ENCODE measurements at places on chromosomes 16 and 17.

DNA sequence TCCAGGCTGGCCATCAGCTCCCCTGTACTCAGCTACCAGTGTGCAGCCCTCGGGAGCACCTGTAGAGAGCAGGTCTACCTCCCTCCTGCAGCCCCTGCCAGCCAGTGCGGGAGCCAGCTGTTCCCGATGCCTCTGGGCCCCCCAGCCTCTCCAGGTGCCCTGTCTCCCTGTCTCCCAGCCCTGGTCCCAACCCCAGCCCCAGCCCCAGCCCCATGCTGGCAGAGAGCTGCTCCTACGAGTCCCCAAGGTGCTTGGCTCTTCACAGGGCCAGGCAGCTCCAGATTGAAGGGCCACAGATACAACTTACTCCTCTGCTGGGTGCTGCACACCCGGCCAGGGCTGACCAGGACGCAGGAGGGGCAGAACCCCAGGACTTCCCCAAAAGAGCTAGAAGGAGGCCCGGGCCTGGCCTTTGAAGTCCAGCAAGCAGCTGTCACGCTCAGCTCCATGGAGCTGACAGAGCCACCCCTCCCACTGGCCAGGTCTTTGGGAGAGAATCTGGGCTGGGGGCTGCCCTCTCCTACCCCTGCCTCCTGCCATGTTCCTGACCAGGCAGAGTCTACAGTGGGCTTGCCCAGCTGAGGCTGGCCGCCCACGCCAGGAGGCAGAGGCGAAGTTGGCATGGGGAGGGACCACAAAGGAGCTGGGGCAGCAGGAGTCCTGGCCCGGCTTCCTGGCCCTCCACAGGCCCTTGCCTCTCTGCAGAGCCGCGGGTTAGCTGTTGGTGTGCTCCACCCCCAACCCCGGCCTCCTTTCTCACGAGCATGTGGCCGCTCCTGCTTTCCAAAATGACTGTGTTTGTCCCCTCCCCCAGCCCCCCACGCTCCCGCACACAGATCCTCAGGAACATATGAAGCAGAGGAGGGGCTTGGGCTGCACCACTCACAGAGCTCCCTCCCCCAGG lies 9.5 kb upstream of the ADAM11 start:
- H3K36me3 ChIP-seq: no peaks in the 10 kb centered on the region
- H3K27me3 ChIP-seq: peaks cover 3% of the 10 kb centered on the region
- no peak overlapping the region for H3K27ac ChIP-seq
- no peak overlapping the region for H3K4me3 ChIP-seq

- H3K4me1 ChIP-seq: no peaks in the 10 kb centered on the region
- H3K4me3 ChIP-seq: no peak overlapping the region
- no peak for ATAC-seq
- H3K27me3 ChIP-seq: peaks cover 11% of the 10 kb centered on the region
- no peaks in the 10 kb centered on the region for H3K36me3 ChIP-seq
- H3K27ac ChIP-seq: no peak overlapping the region
These were observed 26.7 kb downstream of the FA2H start for GRCh38 chr16:74747716-74748615.

- no peaks in the 10 kb centered on the region for H3K27me3 ChIP-seq
- H3K4me3 ChIP-seq: no peak overlapping the region
- peaks cover 53% of the 10 kb centered on the region for H3K4me1 ChIP-seq
- no peak overlapping the region for H3K27ac ChIP-seq
- ATAC-seq: no peak
These were observed 22.5 kb downstream of the SLFN12L start for GRCh38 chr17:35515027-35515426.

- H3K4me3 ChIP-seq: peak within 1 kb of the TSS; percentile 94
- ATAC-seq: peak; percentile 88
- no peaks in the 10 kb centered on the region for H3K27me3 ChIP-seq
These were observed at the start of gene PIP4K2B for GRCh38 chr17:38799501-38800236. PIP4K2B (minus strand) TSS chr17:38799556; CDS start chr17:38799424, 132 bp downstream.

DNA sequence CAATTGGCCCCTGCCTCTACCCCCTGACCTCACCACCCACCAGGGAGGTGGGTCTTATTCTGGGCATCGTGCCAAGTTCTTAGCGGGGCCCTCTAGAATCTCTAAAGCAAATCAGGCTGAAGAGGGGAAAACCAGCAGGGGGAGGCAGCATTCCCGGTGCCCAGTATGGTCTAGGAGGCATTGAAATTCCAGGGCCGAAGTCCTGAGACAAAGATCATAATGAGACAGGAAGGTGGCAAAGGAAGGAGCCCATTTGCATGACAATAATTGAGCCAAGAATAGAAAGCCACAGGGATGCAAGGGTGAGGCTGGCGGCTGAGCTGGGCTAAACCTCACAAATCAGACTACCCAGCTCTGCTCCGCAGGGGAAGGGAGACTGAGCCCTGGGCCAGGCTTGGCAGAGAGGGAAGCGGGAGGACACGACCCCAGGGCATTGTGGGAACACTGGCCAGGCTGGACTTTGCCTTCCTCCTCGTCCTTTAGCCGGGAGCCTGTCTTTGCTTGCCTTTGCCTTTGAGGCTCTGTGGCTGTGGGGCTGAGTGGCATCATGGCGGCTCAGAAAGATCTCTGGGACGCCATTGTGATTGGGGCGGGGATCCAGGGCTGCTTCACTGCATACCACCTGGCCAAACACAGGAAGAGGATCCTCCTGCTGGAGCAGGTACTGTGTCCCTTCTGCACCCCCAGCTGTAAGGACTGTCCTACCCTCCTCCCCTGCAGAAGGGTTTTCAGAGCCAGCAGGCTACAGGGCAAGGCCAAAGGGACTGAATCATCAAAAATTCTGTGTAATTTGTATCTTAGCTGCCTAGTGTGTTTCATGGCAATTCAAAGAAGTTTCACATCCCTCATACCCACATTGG lies at the start of gene PIPOX:
PIPOX (plus strand) TSS at position 463 of the 860 bp plus-strand sequence; CDS start at position 548, 85 bp downstream.
- H3K27me3 ChIP-seq: peaks cover 9% of the 10 kb centered on the region
- ATAC-seq: no peak
- H3K4me3 ChIP-seq: no peak within 1 kb of the TSS
- no peaks in the 10 kb centered on the region for H3K4me1 ChIP-seq
- H3K36me3 ChIP-seq: no peaks in the 10 kb centered on the region

GRCh38 chr16:84093879-84094270 lies 22.9 kb downstream of the MBTPS1 start:
- no peaks in the 10 kb centered on the region for H3K27me3 ChIP-seq
- ATAC-seq: no peak
- H3K4me3 ChIP-seq: no peak overlapping the region
- peak overlapping the region; percentile 38 for H3K27ac ChIP-seq
- peaks cover 100% of the 10 kb centered on the region for H3K36me3 ChIP-seq

- no peak overlapping the region for H3K4me3 ChIP-seq
- no peaks in the 10 kb centered on the region for H3K36me3 ChIP-seq
- no peak overlapping the region for H3K27ac ChIP-seq
- H3K27me3 ChIP-seq: peaks cover 9% of the 10 kb centered on the region
These were observed 86.1 kb upstream of the HSBP1 start for GRCh38 chr16:83721676-83722075.

DNA sequence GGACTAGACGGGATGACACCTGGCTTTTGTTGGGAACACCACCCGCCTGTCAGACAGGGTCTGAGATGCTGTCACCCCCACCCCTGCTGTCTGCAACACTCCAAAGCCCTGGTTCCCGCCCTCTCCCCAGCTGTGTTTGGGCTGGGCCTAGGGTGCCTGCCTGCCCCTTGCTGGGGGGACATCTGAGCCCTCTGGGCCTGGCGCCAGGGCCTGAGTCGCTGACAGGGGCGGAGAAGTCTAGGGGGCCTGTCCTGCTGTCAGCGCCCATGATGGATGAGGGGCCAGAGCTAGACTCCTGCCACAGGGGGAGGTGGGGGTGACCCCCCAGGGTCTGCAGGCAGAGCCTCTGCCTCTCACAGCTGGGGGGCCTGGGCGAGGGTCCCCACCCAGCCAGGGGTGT lies 7.6 kb upstream of the PKMYT1 start:
- no peak for ATAC-seq
- no peaks in the 10 kb centered on the region for H3K36me3 ChIP-seq
- H3K4me3 ChIP-seq: no peak overlapping the region
- no peaks in the 10 kb centered on the region for H3K4me1 ChIP-seq
- peaks cover 3% of the 10 kb centered on the region for H3K27me3 ChIP-seq
- no peak overlapping the region for H3K27ac ChIP-seq

GRCh38 chr16:88444826-88445582 lies 8.1 kb upstream of the ZFPM1 start:
- H3K27me3 ChIP-seq: no peaks in the 10 kb centered on the region
- H3K4me1 ChIP-seq: no peaks in the 10 kb centered on the region
- H3K36me3 ChIP-seq: no peaks in the 10 kb centered on the region
- no peak overlapping the region for H3K4me3 ChIP-seq
- no peak overlapping the region for H3K27ac ChIP-seq
- ATAC-seq: no peak

- H3K36me3 ChIP-seq: no peaks in the 10 kb centered on the region
- peaks cover 9% of the 10 kb centered on the region for H3K27me3 ChIP-seq
- H3K4me3 ChIP-seq: no peak overlapping the region
- no peaks in the 10 kb centered on the region for H3K4me1 ChIP-seq
- ATAC-seq: no peak
These were observed 19.8 kb downstream of the HS3ST3A1 start for GRCh38 chr17:13581925-13582324.

GRCh38 chr17:75607086-75607485 lies 19.5 kb downstream of the MYO15B start:
- H3K36me3 ChIP-seq: no peaks in the 10 kb centered on the region
- no peak overlapping the region for H3K27ac ChIP-seq
- H3K4me1 ChIP-seq: no peaks in the 10 kb centered on the region

- H3K27ac ChIP-seq: no peak overlapping the region
- H3K4me1 ChIP-seq: no peaks in the 10 kb centered on the region
- no peaks in the 10 kb centered on the region for H3K36me3 ChIP-seq
- no peak overlapping the region for H3K4me3 ChIP-seq
- H3K27me3 ChIP-seq: peaks cover 10% of the 10 kb centered on the region
These were observed 46.5 kb downstream of the ARHGAP27 start for GRCh38 chr17:45386178-45386577.

DNA sequence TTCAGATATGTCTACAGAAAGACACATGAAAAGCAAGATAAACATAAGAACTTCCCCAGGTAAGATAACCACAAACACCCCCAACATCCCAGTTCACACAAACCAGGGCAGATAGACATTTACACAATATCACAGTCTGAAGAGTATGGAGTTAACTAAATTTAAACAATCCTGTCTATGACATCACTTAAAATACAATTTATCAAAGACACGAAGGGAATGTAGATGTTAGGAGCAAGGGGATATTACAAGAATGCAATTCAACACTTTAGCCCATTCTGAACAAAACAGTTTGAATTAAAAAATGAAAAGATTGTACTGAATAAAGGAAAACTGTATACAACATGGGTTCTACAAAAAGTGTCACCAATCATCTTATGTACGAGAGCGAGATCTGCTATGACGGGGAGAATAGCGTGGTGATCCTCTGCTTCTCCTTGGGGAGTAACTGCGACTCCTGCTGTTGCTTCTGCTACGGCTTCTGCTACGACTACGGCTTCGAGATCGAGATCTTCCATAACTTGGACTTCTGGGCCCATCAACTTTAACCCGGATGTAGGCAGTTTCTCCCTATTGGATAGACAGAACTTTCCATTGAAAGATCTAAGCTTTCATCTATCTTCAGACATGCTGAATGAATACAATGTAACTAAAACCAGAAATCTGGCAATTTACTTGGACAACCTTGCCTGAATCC lies 1.9 kb downstream of the SRSF1 start:
- no peak for ATAC-seq
- peak overlapping the region; percentile 100 for H3K4me3 ChIP-seq
- peak overlapping the region; percentile 100 for H3K27ac ChIP-seq
- H3K4me1 ChIP-seq: peaks cover 34% of the 10 kb centered on the region
- H3K36me3 ChIP-seq: peaks cover 81% of the 10 kb centered on the region

- peaks cover 21% of the 10 kb centered on the region for H3K27me3 ChIP-seq
- no peak overlapping the region for H3K4me3 ChIP-seq
- no peaks in the 10 kb centered on the region for H3K36me3 ChIP-seq
- no peak overlapping the region for H3K27ac ChIP-seq
- no peak for ATAC-seq
These were observed 79.5 kb downstream of the PMP22 start for GRCh38 chr17:15185625-15185991.

DNA sequence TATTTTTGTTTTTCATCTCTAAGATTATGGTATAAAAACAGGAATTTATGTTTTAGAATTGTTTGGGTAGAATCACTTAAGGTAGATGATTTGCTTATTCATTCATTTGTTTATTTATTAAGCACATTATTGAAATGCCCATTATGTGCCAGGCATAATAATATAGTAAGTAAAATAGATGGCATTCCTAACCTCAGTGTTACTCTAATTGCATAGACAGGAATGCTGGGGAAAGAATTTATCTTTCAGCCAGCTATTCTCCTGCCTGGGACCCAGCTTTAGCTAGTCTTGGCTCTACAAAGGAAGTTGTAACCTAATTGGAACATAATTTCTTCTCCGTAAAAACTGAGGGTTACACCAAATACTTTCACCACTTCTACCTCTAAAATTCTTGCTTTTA lies 44.6 kb downstream of the NFAT5 start:
- H3K27me3 ChIP-seq: no peaks in the 10 kb centered on the region
- H3K27ac ChIP-seq: no peak overlapping the region
- H3K36me3 ChIP-seq: peaks cover 56% of the 10 kb centered on the region
- peaks cover 39% of the 10 kb centered on the region for H3K4me1 ChIP-seq
- no peak for ATAC-seq

Data from activated T-helper 17 cell treated with anti-CD3 and anti-CD28 coated beads, Interleukin-2, amount 50 U/mL, for 72 hours (primary cell).